Activated CD4-positive, alpha-beta T cell treated with anti-CD3 and anti-CD28 coated beads, Interleukin-2, amount 50 U/mL, for 4 hours (primary cell): ENCODE measurements at places on chromosomes 2 and 18.

DNA sequence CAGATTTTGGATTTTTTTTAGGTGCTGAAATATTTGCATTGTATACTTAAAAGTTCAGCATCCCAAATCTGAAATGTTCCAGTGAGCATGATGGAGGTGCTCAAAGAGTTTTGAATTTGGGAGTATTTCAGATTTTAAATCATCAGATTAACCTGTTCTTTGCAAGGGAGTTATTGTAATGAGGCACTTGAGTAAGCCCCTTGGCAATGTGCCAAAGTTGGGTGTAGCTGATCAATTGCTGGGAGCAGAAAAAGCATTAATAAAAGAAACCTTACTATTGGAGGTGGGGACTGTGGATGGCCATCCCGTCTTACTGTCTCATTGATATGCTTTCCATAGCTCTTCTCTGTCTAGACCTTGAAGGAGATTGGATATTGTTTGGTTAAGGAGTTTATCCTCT is 28.3 kb downstream of the MALT1 start:
- no peak for DNase-seq

GRCh38 chr2:239150125-239151011 is 250.5 kb downstream of the HDAC4 start:
- DNase-seq: no peak

DNA sequence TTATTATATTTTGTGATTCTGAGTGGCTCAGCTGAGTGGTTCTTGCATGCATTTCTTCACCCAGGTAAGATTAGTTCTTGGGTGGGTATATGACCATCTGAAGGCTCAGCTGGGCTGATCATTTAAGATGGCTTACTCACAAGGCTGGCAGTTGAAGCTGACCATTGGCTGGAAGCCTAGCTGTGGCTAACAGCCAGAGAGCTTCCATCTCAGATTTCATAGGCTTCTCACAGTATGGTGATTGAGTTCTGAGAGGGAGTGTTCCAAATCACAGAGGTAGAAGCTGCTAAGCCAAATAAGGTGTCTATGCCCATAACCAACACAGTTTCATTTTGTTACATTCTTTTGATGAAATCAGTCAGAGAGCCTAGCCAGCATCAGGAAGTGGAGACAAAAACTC is 117.4 kb upstream of the RPRM start:
- DNase-seq: no peak

DNA sequence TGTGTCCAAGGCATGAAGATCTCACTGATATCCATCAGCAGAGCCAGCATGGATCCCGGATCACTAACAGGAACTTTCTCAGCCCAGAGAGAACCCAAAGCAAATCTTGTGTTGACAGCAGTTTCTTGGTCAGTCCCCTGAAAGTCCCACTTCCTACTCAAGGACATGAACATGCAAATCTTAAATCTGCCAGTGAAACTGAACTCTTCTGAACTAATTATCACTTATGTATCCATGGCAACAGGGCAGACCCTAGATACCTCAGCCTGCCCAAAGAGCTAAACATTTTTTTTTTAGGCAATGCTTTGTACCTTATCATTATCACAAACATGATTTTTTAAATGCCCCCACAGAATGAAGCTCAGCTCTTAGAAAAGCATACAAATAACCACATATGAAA is 127.8 kb upstream of the DDX18 start:
- DNase-seq: no peak
